H4 (cell line): ENCODE measurements at places on chromosomes 12 and 14. TPM values are rescaled to one million over a fixed set of nuclear protein-coding genes. Genes with fewer than 3 reads are reported as not detected.

The SYT1 gene
- 5.5 and 5.9 TPM in 2 replicates for total RNA-seq

The SLC10A1 gene
- not detected in 2 replicates for total RNA-seq

The RNASE3 gene
- total RNA-seq, result not detected in 2 replicates

The MYH6 gene
- total RNA-seq, result not detected in 2 replicates

The KRT75 gene
- 0.12 TPM in 1 of 2 replicates, not detected in the other for total RNA-seq

The TAS2R42 gene
- total RNA-seq, result not detected in 2 replicates

The SLC6A15 gene
- 12.9 and 23.4 TPM in 2 replicates for total RNA-seq

The GUCY2C gene
- total RNA-seq, result not detected in 2 replicates

The TBX3 gene
- 16.1 and 17.5 TPM in 2 replicates for total RNA-seq

The SYNDIG1L gene
- total RNA-seq, result not detected in 2 replicates

- DNase-seq, result no peak
These were observed 3.9 kb downstream of the BLTP3B start for GRCh38 chr12:100138803-100139098.

- no peak for DNase-seq
These were observed 90.7 kb upstream of the ANO4 start for GRCh38 chr12:100703868-100704267.

DNA sequence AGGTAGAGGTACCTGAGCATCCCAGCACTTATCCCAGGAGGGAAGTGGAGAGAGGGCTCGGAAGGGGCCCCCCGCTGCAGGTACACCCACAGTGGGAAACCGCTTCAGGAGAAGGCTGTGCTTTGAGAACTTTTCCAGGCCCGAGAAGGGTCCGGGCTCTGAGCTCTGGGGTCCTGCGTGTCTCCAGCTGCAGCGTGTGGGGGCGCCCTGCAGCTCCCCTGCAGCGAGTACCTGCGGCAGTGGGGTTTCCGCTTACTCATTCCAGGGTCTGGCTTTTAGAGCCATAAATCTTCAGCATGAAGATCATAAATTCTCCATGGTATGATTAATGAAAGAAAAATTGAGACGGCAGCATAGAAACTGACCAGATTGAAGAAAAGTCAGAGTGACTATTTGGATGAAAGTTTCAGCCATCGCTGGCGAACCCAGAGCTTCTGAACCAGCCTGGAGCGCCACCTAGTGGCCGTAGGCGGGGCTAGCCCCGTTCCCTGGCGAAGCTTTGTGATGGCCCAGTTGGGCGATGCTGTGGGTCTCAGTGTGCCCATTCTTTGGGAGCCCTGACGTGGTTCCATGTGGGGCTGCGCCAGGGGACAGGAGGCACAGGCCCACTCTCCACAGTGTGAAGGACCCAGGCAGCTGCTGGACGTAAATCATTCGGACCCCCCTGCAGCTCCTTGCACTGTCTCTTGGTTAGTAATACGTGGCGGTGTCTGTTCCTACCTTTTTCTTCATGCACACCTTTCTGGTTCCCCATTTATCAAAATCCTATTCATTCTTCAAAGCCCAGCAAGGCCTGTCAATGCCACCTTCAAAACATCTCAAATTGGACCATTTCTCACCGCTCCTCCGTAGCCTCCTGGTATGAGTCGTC lies 198.2 kb downstream of the TSPAN9 start:
- DNase-seq, result peak; percentile 36

DNA sequence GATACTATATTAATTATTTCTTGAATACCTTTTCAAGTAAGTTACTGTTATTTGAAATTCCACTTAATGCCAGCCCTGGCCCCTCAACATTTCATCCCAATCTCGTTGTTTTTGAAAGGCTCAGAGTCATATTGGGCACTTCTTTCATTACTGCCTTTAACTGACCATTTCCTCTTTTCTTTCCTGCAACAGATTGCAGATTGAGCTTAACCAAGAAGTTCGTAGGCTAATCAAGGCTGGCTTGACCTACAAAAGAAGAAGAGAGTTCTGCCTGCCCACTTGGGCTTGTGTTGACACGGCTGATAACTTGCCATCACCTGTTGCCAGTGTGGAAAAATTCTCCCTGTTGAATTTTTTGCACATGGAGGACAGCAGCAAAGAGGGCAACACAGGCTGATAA lies 91.0 kb downstream of the FLRT2 start:
- DNase-seq, result no peak

GRCh38 chr14:51468523-51468922 lies 183.2 kb upstream of the FRMD6 start:
- no peak for DNase-seq

- DNase-seq, result no peak
These were observed 92.0 kb downstream of the TTLL5 start for GRCh38 chr14:75752907-75753594.

- no peak for DNase-seq
These were observed 1.2 kb upstream of the FGD4 start for GRCh38 chr12:32398181-32398580.

DNA sequence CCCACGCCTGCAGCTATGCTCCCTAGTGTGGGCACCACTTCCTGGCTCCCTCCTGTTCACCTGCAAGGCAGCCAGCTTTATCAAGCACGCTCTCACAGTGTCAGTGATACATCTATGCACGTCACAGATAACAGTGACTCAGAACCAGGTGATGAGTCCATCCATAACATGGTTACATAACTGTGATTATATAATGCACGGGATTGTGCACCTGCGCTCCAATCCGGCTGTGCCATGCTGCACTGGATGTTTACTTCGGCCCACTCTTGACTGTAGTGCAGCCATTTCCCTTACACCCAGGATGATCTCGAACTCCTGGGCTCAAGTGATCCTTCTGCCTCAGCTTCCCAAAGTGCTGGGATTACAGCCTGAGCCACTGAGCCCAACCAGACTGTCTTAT lies 38.4 kb upstream of the CEP83 start:
- DNase-seq, result no peak

GRCh38 chr14:104926619-104927431 lies 2.1 kb downstream of the PLD4 start:
- no peak for DNase-seq

DNA sequence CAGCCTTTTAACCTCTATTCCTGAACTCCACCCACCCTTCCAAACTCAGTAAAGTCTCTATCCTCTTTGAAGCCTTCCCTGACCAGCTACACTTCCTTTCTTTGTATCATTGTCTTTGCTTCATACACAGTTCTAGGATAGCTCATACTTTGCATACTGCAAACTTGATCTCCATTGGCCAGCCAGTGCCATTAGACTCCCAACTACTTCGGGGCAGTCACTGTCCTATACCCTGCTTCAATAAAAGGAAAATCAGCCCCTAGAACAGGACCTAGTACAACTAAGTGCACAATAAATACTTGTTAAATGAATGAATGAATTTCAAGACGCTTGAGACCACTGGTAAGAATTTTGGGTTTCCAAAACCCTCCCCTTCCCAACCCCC lies 521 bp upstream of the PIP4K2C start:
- DNase-seq, result no peak

DNA sequence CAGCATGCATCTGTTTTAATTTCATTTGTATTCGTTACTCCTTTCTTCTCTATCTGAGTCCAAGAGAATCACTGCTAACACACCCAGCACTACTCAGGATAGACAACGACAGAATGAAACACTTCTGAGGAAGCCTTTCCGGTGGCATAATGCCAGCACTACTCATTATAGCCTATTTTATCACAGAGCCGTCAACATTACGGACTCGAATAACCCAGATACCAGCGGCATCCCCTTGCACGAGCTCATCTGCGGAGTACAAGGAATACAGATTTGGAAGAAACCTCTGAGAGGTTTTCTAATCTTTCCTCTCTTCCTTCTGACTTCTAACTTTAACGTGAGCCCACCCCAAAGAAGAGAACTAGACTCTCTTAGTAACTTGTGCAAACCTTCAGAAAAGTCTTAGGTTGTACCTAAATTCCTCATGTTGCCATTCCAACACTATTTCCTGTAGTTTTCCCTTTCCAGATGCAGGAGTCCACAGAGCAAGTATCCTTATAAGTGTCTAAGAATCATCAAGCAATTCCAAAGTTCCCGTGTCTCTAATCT lies 248.1 kb downstream of the APAF1 start:
- no peak for DNase-seq

DNA sequence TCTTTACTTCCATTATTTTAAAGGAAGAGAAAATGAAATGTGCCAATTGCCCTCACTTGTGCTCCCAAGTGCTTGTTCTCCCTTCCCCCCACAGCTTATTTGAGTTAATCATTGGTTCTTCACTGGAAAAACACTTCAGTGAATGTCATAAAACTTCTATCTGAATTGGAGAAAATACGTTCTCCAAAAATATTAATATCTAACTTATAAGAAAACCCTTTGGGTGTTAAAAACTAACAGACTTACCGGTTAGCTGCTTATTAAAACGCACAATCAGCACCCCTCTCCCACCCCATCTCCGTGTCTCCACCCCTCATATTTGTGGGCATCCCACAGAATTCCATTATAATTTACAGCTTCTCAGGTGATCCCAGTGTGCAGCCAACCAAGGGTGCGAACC lies 31.7 kb downstream of the PLEKHA5 start:
- DNase-seq, result no peak

DNA sequence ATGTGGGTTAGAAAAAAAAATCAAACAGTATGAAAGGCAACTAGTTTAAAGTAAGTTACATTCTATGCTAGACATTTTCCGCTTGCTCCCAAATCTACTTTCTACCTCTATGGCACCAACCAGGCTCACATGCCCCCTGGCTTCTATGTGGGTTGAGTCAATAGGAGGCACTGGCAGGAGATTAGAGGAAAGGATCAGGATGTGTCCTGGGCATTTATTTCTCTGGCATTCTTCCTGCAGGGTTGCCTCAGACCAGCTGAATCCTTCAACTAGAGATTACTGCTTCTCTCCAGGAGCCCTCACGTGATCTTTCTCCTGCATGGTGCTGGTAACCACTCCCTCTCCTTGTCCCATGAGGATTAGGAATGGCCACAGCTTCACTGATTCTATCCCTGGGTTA lies 14.9 kb upstream of the CCDC60 start:
- no peak for DNase-seq

GRCh38 chr14:105147671-105148603 lies 20.6 kb downstream of the JAG2 start:
- DNase-seq, result no peak

GRCh38 chr12:106840243-106840642 lies 65.8 kb downstream of the RIC8B start:
- DNase-seq, result peak; percentile 10

DNA sequence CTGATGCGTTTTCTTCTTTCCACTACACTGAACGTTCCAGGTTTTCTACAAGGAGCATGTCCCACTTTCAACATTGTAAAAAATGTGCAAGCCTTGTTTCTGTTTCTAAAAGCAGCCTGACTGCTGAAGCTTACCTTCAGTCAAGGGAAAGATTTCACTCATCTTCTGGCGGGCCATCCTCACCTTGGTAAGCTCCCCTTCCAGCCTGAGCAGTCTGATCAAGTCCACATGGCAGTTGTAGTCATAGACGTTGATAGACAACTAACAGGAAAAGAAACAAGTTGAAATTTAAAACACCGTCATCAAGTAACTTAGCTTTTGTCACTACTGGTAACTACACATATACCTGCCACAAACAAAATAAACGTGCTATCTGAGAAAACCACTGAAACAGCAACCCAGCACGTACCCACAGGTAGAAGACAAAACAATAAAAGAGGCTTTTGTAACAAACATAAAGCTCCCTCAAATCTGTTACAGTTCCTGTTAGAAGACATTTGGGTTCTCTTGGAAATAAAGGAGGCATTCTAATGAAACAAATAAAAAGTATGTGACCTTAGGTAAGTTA lies 11.9 kb downstream of the SART3 start:
- DNase-seq, result no peak

DNA sequence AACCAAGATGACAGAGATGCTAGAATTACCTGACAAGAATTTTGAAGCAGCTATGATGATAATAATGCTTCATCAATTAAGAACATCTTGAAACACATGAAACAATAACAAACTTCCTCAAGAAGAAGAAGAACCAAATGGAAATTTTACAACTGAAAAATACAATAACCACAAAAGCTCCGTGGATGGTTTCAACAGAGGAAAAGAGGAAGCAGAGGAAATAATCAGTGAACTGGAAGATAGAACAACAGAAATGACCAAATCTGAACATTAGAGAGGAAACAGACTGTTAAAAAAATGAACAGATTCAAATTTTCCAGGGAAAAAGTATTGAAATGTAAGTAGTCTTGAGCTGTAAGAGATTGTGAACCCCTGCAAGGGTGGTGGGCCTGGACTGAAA lies 62.8 kb upstream of the SLC35F4 start:
- DNase-seq, result no peak

- no peak for DNase-seq
These were observed 2.9 kb downstream of the HEBP1 start for GRCh38 chr12:12997156-12997555.

- DNase-seq, result no peak
These were observed 114.1 kb upstream of the BTG1 start for GRCh38 chr12:92259696-92260251.

- no peak for DNase-seq
These were observed 457.3 kb downstream of the LRIG3 start for GRCh38 chr12:58463051-58463450.

GRCh38 chr14:28762303-28762954 lies 4.2 kb upstream of the FOXG1 start:
- peak; percentile 8 for DNase-seq
